Activated CD4-positive, alpha-beta memory T cell treated with anti-CD3 and anti-CD28 coated beads, Interleukin-2, amount 10 ng/mL, durations not matched to agents 7 days and 5 days (primary cell): ENCODE measurements at places on chromosomes 2 and 18.

GRCh38 chr2:71336802-71337201, 5.2 kb downstream of the ZNF638 start:
- no peak for DNase-seq

DNA sequence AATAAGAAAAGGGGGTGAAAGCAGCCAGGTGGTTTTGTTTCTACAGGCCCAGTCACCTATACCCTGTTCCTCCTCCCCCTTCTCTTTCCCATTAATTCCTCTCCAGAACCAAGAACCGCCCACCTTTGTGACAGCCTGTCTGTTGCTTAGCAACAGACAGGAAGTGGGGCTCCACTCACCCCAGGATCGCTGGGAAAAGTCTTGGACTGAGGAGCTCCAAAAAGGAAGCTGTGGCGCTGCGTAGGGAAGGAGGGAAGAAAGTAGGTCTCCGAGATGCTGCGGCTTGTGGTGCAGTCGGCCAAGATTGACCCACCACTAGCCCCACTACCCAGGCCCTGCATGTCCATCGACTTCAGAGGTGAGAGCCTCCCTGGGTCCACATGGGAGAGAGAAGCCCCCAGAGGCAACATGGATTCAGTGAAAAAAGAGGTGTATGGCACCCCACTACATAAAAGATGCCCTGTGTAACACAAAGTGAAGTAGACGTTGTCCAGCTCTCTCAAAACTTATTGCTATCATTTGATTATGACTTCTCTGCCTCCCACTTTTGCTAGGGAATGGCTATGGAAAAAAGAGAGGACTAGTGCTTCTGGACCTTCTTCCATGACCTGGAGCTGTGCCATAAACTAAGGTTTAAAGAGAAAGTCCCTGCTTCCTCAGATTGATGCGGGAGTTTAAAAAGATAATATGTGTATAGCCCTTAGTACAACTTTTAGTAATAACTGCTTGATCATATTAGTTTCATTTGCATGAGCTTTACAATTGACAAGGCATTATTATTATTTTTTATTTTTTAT, at the start of gene FER1L5:
Gene FER1L5 (plus strand): TSS at position 201 of the 797 bp plus-strand sequence. CDS start 73 bp downstream, at position 274.
- no peak for DNase-seq

- DNase-seq, result no peak
Observed at GRCh38 chr18:26700201-26700600, 151.8 kb upstream of the KCTD1 start.

- no peak for DNase-seq
Observed at GRCh38 chr18:13623348-13623747, 103.0 kb downstream of the FAM210A start.

- DNase-seq, result peak; percentile 84
Observed at GRCh38 chr18:44838971-44839666, 158.4 kb downstream of the SETBP1 start.

DNA sequence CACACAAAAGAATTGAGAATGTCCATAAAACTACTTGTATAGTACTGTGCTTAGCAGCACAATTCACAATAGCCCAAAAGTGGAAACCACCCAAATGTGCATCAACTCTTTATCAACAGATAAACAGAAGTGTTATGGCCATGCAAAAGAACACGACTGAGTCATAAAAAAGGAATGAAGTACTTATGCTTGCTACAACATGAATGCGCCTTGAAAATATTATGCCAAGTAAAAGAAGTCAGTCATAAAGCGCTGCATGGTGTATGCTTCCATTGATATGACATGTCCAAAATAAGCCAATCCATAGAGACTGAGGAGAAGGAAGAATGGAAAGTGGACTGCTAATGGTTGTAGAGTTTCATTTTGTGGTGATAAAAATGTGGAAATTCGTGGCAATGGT, 12.1 kb upstream of the MAP2 start:
- no peak for DNase-seq

DNA sequence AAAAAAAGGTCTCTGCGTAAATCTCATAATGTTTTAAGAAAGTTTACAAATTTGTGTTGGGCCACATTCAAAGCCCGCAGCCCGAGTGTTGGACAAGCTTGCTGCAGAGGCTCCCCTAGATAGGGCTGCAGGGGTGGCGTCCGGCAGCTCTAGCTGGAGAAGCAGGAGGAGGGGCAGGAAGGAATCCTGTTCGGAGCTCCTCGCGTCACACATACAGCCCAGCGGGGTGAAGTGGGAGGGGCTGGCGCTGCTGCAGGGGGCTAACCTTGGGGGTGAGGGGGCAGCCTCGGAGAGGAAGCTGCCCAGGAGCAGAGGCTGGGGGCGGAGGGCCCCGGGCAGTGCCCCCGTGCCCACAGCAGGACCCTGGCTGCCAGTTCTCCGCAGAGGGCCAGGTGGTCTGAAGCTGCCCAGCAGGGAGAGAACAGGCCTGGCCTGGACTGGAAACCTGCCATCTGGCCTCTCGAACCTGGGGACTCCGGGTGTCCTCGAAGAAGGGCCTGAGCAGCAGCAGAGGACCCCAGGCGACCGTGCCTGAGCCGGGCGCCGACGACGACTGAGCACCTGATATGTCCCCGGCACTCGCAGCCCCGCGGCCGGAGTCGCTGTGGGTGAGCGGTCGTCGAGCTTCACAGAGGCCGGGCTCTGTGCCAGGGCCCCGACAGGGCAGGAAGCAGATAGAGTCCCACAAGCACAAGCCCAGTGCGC, 2.6 kb upstream of the GPR35 start:
- DNase-seq, result peak; percentile 55

DNA sequence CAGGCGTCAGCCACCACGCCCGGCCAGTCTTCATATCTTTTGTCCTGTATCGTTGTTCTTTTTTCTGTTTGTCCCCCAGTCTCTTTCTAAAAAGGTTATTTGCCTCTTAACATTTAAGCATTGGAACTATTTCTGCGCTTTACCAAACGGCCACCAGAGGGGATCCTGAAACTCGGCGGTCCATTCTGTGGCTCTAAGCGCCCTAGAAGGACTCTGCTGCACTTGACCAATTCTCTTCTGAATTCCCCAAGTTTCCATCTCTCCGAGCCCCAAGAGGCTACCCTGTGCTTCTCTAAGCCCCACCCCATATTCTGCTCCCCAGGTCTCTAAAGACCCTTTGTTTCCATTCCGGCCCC, 33.1 kb upstream of the REG3G start:
- DNase-seq, result no peak

DNA sequence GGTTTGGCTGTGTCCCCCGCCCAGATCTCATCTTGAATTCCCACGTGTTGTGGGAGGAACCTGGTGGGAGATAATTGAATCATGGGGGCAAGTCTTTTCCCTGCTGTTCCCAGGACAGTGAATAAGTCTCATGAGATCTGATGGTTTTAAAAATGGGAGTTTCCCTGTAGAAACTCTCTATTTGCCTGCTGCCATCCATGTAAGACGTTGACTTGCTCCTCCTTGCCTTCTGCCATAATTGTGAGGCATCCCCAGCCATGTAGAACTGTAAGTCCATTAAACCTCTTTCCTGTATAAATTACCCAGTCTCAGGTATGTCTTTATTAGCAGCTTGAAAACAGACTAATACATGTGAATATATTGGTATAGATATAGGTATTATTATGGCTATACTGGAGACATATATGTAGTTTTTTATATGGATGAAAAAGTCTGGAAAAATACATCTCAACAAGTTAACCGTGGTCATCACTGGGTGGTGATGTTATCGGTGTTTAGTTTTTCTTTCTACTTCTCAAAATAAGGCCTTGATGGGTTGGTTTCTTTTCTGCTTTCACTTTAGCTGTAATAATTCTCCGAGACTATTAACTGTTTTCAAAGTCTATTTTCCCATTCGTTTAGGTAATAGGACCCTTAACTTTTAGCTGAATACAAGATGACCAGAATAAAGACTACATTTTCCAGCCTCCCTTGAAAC, 39.1 kb upstream of the NCOA1 start:
- no peak for DNase-seq

DNA sequence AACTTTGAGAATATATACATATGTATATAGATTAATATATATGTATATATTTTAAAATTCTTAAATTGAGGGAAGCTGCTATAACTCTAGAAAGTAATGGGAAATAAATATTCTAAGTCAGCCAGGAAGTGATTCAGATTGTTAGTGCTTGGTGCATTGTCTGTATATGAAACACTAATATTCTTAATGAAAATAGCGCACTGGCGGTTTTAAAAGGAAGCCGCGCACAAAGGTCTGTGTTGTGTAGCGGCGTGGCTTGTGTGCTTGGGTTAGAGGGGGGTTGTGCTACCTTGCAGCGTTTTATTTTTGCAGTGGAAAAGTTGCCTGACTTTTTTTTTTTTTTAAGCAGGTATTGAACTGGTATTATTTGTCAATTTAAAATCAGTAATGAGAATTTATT, 11.3 kb downstream of the TSHZ1 start:
- no peak for DNase-seq

DNA sequence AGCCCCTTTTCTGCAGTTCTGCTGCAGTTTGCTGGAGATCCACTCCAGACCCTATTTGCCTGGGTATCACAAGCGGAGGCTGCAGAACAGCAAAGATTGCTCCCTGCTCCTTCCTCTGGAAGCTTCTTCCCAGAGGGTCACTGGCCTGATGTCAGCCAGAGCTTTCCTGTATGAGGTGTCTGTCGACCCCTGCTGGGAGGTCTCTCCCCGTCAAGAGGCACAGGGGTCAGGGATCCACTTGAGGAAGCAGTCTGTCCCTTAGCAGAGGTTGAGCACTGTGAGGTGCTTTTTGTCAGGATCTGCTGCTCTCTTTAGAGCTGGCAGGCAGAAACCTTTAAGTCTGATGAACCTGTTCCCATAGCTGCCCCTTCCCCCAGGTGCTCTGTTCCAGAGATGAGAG, 42.0 kb upstream of the MYL1 start:
- DNase-seq, result no peak

- no peak for DNase-seq
Observed at GRCh38 chr2:23019476-23019875, 365.5 kb upstream of the KLHL29 start.

DNA sequence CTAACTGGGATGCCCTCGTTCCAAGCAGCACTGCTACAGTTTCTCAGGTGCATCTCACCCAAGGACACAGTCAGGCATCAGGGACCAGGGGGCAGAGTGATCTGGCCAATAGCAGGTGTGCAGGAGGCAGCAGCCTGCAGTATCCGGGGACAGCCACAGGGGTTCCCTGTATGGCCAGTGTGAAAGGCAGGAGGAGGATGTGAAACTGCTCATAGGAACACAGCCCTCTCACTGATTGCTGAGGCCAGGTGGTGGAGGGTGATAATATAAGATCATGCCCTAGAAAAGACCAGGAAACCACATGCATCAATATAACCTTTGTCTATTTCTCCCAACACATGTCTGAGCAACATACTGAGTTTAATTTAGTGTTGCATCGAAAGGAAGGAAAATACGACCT, 112.7 kb upstream of the TACR1 start:
- DNase-seq, result no peak

DNA sequence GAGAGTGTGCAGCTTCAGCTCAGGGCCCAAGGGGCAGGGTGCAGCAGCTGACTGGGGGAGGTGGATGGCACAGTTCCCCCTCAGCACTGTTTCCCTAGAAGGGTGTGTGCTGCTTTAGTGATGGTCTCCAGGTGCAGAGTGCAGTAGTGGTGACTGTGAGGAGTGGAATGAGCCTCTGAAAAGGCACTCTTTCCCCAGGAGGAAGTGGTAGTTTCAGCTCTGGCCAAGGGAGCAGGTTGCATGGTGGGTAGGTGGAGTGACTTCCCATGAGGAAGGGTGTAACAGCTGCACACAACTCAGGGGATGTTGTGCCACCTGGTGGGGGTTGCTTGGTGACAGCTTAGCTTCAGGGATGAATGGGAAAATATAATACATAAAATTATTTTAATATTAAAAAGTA, 251.5 kb upstream of the NXPH2 start:
- DNase-seq, result no peak

- DNase-seq, result peak; percentile 11
Observed at GRCh38 chr2:72144632-72145288, 2.9 kb downstream of the CYP26B1 start.

DNA sequence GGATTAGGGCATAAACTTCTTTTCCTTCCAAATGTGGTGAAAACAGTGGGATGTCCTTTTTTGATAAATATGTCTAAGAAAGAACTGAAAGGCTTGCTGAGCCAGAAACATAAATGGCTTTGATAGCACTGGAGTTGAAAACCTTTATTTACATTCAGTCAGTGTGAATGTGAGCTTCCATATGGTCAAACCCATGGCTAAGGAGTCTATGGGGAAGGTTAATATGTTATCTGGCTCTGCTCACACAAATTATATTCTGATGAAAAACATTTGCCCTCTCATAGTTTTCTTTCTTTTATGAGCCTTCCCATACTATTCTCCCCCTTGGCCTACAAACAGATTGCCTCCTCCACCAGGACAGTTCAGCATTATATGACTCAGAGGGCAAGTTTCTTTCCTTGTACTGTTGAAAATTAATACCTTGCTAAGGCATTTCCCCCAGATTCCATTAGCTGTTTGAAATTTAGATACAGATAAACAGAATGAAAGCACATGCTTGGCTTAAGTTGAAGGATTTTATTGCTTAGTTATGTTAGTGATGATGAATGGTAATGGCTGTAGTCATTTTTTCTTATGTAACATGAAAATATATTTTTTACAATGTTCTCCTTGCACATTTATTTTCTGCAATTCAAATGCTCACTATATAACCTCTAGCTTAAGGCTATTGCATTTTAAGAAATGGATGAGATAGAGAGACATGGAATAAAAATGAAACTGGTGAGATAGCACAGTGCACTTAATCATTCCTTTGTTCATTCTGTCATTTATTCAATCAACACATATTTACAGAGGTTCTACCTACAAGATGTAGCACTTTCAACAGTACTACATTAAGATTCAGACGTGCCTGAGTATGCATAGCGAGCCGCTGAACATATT, 544.1 kb downstream of the LRRTM4 start:
- no peak for DNase-seq

GRCh38 chr18:24033641-24034412, 19.3 kb downstream of the TTC39C start:
- DNase-seq, result no peak

GRCh38 chr2:172050479-172051125, 34.7 kb upstream of the DLX1 start:
- DNase-seq, result no peak

GRCh38 chr2:197145471-197146056, 165.0 kb downstream of the ANKRD44 start:
- DNase-seq, result no peak

GRCh38 chr2:215003001-215003400, 135.4 kb downstream of the ABCA12 start:
- DNase-seq, result no peak

- DNase-seq, result peak; percentile 40
Observed at GRCh38 chr18:23540867-23541266, 37.6 kb downstream of the RMC1 start.

- no peak for DNase-seq
Observed at GRCh38 chr18:32335228-32335627, 135.5 kb downstream of the GAREM1 start.

DNA sequence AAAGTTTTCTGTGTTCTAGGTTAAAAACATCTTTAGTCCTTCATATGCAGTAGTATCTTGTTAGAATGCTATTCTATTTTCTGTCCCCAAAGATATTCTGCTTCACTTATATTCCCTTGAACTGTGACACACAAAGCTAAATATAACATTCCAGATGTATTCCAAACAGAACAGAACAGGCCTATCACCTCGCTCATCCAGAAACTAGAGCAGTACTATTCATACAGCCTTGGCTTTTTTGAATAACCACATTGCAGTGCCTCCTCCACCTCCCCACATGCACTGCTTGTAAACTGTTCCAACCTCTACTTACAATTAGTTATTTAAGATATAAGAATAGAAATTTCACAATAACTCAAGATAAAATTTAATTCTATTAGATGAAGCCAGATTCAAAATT, 196.8 kb downstream of the EXOC6B start:
- DNase-seq, result no peak

GRCh38 chr2:165016772-165017411, 61.6 kb upstream of the SLC38A11 start:
- no peak for DNase-seq
